GM13977 (cell line): ENCODE measurements at places on chromosomes 3 and 15.

DNA sequence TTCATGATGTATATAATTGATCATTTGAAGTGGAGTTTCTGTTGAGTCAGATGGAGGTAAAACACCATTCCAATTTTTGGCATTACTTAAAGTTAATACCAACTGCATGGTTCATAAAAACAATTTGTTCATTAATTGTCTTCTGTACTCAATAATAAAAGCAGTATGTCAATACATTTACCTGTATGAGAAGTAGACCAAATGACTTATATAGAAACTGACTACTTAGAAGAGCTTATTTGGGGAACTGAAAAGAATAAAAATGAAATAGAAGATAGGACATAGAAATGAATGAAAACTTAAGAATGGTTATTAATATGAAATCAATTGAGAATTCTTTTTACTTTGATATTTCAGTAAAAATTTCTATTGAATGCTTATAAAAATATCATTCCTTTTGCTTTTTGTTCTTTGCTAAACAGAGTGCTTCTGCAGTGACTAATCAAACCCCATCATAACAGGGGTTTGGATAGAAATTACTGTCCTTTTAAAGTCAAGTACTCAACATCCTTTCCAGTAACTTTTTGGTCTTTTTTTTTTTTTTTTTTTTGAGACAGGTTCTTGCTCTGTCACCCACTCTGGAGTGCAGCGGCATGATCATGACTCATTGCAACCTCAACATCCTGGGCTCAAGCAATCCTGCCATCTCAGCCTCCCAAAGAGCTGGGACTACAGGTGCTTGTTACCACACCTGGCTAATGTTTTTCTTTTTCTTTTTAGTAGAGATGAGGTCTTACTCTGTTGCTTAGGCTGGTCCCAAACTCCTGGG is 6.5 kb upstream of the CRYBG3 start:
- no peak for DNase-seq

- DNase-seq, result no peak
These were observed 1.4 kb downstream of the MAPK6 start for GRCh38 chr15:52020221-52021085.

GRCh38 chr15:67107014-67107812 is 41.8 kb downstream of the SMAD3 start:
- no peak for DNase-seq

- DNase-seq, result no peak
These were observed 340.6 kb downstream of the KCNH8 start for GRCh38 chr3:19488939-19489338.

DNA sequence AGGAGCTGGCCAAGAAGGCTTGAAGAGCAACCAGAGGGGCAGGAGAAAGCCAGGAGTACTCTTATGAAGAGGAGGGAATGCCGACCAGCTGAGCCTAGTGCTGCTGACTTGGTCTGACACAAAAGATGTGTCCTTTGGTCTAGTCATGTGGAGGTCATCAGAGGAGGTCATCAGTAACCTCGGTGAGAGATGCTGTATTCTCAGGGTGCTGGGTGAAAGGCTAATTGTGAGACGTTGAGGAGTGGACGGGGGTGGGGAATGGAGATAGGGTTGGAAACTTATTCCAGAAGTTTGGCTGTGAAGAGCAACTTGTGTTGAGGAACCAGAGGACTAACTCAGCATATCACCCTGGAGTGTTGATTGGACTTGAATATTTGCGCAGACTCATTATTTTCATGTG is 5.5 kb downstream of the CRTC3 start:
- DNase-seq, result no peak

GRCh38 chr3:39101022-39101689 is 6.3 kb downstream of the GORASP1 start:
- peak; percentile 81 for DNase-seq

DNA sequence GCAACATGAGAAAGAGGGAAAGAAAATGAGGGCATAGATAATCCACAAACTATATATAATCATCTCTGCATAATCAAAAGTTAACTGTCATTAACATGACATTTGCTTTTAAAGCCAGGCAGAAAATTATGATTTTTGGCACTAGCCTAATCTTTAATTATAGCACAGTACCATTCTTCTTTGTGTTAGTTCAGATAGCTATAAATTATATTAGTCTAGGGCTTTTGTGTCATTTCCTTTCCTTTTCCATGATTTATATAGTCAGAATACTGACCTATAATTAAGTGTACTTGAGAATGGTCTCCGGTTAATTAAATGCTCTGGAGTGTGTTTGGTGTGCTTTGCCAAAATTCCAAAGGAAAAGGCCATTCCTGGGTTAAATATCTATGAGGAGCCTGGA is 441.9 kb upstream of the THRB start:
- no peak for DNase-seq

DNA sequence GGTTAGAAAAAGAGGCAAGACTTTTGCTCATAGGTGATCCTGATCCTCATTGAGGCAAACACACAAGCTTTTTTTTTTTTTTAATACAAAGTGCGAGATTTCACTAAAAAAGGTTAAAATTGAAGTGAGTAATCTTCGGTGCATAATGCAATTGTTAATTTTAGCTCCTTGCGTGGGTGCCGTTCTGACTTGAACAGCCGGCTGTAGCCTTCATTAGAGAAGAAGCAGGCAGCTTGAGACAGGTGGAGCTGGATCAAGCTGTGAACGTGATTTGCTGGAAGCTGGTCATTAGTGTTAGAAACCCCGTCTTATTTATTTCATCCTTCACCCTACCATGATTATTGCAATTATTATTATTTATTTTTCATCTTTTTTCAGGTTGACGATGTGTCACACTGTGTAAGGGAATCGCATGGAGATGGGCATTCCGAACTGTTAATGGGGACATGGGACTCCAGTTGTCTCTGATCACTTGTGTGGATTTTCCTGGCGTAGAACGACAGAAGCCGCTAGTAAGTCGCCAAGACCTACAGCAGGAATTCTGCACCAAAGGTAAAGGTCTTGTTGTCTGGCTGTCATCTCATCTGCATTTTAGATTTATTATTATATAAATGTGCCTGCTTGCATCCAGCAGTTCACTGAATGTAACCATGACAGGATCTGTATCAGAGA is 40.2 kb downstream of the ARPP21 start:
- no peak for DNase-seq

- no peak for DNase-seq
These were observed 24.3 kb downstream of the LRRC2 start for GRCh38 chr3:46541835-46542234.

DNA sequence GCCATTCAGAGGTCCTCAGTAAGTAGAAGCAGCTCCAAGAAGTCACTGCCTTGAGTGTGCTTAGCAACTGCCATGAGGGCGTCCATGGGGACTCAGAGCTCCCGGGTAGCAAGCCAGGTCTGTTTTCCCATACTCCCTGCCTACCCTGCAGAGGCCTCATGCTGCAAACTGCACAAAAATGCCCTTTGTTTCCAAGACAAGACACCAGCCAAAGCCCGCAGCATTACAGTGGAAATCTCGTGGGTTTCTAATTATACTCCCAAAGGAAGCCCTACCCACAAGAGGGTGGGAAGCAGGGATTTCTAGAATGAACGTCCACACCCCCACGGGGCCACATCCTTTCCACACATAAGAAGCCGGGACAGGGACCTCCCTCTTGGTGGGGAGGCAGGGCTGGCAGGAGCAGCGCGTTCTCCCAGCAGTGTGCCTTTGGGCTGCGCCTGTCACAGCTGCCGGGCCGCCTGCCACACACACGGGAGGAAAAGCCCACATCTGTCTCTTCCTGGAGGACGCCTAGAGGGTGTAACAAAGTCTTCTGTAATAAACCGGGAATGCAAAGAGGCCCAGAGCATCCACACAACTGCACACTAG is 31.1 kb downstream of the FAM174B start:
- DNase-seq, result no peak

GRCh38 chr3:185744997-185745843 is 79.6 kb downstream of the IGF2BP2 start:
- peak; percentile 32 for DNase-seq

DNA sequence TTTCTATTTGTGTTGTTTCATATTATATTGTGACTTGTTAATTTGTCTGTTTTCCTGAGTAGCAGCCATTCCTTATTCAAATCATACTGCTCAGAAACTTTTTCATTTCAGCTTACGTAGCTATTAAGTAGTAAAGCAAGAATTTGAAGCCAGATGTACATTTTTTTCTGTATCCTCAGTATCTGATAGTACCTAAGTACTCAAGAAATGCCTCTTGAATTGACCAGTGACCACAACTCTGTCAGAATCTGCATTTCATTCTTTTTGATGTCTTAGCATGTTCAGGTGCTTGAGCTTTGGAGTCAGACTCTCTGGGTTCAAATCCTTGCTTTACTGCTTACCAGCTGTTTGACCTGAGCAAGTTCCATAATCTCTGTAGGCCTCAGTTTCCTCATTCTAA is 30.6 kb downstream of the ZFAND6 start:
- DNase-seq, result no peak

- no peak for DNase-seq
These were observed 44.9 kb downstream of the CPN2 start for GRCh38 chr3:194306109-194306686.

- DNase-seq, result no peak
These were observed 147.0 kb upstream of the NR2F2 start for GRCh38 chr15:96183514-96183850.

DNA sequence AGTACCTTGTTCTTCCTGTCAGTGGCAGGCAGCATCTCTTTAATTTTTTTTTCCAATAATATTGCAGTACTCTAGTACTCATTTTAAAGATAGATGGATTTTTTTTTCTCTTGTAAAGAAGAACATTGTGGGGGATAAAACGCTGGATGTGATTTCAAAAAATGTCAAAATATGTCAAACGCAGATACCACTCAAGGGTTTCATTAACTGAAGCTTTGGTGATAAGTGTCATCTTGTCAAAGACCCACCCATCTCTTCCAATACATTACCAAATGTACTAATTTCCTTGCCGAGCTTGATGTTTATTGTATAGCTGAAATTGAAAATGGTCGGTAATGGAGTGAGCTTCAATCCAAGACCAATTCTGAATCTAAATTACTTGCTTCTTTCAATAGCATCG is 332.4 kb upstream of the SOX2 start:
- DNase-seq, result no peak

DNA sequence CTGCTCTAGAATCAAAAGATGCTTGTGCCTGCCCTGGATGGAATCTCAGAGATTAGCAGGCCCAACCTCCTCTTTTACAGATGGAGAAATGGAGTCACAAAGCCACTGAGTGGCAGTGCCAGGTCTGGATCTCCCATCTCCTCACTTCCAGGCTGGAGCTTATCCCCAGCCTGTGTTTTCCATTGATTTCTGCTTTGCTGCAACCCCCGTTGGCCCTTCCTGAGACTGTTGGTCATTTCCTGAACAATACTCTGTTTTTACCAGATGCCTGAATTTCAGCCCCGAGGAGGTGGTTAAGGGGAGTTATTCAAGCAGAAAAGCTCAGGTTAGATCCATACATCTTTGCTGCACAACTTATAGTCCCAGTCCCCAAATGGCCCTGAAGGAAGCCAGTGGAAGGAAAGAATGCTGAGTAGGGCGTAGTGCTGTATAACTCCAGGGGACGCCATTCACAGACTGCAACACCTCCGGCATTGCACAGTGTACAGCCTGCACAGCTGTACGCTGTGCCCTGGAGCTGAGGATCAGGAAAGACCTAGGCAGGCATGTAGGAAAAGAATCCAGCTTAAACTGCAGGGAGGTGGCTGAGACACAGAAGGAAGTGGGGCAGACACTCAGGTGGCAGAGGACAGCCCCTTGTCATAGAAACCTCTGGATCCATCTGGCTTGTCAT is 77.5 kb downstream of the RPLP1 start:
- DNase-seq, result no peak

GRCh38 chr3:73746623-73747022 is 121.9 kb upstream of the PDZRN3 start:
- no peak for DNase-seq

GRCh38 chr3:45538641-45538986 is 55.9 kb upstream of the LIMD1 start:
- DNase-seq, result no peak

GRCh38 chr3:180624714-180625113 is 22.8 kb downstream of the TTC14 start:
- no peak for DNase-seq

GRCh38 chr3:63921741-63922482 is 9.7 kb upstream of the SCAANT1 start:
- peak; percentile 23 for DNase-seq

DNA sequence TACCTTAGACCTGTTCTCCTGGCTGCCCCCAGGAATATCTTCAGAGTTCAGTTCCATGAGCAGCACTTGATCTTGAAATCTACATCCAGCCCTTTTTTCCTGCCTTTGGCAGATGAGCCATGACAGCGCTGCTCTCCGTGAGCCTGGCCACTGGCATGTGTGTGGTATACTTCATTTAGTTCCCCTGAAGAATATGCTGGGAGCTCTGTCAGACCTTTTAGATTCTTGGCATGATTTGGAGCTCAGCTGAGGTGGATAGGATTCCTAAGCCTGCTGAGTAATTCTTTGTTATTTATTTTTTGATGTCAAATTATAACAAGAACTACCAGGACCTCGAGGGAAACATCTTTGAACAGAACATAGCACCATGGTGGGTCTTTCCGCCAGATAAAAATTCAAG is 121.7 kb downstream of the EDEM1 start:
- no peak for DNase-seq

GRCh38 chr3:133979553-133979952 is 50.2 kb downstream of the SLCO2A1 start:
- no peak for DNase-seq

DNA sequence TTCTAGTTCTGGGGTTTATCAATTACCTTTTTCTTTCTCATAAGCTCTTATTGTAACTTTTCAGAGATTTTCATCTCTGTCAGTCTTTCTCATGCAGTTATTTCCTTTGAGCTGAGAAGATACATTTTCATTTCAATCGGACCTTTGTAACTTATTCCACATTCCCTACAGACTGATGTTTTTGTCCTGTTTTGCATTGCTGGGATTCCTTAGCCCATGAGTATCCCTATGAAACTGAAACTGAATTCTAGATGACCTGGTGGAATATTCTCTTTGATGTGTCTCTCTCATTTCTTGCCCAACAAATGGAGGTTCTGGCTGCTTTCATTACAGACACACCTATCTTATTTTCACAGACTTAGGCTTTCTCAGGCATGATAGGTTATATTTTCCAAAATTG is 10.5 kb upstream of the EPHA6 start:
- no peak for DNase-seq

- DNase-seq, result no peak
These were observed 74.4 kb upstream of the TLE3 start for GRCh38 chr15:70172124-70172523.

DNA sequence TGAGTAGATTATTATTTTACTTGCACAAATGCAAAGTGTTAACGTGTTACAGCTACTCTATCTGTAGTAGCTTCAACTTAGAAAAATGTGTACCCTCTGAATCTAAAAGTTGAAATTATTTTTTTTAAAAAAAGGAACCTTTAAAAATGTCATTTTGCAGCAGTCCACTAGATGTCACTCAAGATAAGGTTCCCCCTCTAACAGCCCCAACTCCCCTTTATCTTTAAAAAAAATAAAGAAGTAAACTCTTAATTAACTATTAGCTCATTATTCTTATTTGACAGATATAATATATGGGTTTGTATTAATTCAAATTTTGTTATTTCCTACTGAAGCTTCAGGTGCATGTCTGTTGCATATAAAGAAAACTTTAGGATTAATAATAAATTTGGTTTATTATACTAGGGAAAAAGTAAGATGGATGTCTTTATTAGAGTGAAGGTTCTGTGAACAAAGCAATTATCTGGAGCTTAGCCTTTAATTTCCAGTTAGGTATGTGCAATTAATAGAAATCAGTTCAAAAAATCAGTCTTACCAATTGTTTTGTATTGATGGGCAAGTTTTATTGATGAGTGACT is 288.5 kb downstream of the VGLL3 start:
- DNase-seq, result peak; percentile 10
